ENCODE measurements at places on chromosomes 2 and 18. TPM values are rescaled to one million over a fixed set of nuclear protein-coding genes. Genes with fewer than 3 reads are reported as not detected.

ASAP2 gene
- 10.7 TPM for total RNA-seq

SDC1 gene
- total RNA-seq: 0.11 TPM

TMEM247 gene
- not detected for total RNA-seq

KHK gene
- total RNA-seq: 3.3 TPM

SLC11A1 gene
- total RNA-seq: 4.4 TPM

APLF gene
- 4.0 TPM for total RNA-seq

EDAR gene
- 0.11 TPM for total RNA-seq

ABCB11 gene
- 0.13 TPM for total RNA-seq

- DNase-seq: no peak
Observed at GRCh38 chr2:61363580-61363979, 107.3 kb downstream of the USP34 start.

- no peak for DNase-seq
Observed at GRCh38 chr18:46262856-46263255, 158.7 kb downstream of the HAUS1 start.

DNA sequence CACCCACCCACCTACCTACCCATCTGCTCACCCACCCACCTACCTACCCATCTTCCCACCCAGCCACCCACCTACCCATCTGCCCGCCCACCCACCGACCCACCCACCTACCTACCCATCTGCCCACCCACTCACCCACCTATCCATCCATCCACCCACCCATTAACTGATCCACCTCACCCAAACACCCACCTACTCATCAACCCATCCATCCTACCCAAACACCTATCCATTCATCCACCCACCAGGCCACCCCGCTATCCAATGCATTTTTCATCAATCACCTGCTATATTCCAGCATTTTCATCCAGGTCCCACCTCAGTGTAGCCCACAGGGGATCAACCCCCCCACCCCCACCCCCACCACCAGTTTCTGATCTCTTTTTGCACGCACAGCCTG lies 121.8 kb downstream of the GLI2 start:
- DNase-seq: no peak

- DNase-seq: no peak
Observed at GRCh38 chr2:180472133-180472532, 465.0 kb upstream of the CWC22 start.

GRCh38 chr2:31778153-31778552 lies 197.4 kb upstream of the SRD5A2 start:
- DNase-seq: no peak

DNA sequence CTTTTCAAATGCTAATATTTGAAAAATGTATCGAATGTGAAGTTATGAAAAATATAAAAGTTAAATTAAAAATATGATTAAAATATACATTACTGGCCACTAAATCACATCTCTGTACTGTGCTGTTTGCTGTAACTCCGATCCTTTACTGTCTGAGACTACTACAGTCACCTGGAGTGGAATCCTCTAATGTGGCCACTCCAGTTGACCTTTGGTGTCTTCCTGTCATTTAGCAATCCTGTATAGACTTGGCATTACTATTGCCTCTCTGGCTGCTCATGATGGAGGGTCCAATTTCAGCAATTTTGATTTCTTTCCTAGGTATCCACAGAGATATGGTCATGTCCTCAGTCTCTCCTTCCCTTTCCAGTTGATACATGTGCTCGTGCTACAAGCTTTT lies 560.0 kb downstream of the CCDC85A start:
- DNase-seq: no peak

GRCh38 chr2:219175928-219176817 lies 552 bp downstream of the CNPPD1 start:
- DNase-seq: peak; percentile 67

- DNase-seq: no peak
Observed at GRCh38 chr2:75375646-75376582, 176.6 kb upstream of the TACR1 start.
